ENCODE measurements at places on chromosomes 7 and 10.

- no peak for DNase-seq
Measured at GRCh38 chr10:30493609-30494530, 59.9 kb downstream of the MAP3K8 start.

- DNase-seq = no peak
Measured at GRCh38 chr7:1488016-1488415, 16.2 kb downstream of the INTS1 start.

DNA sequence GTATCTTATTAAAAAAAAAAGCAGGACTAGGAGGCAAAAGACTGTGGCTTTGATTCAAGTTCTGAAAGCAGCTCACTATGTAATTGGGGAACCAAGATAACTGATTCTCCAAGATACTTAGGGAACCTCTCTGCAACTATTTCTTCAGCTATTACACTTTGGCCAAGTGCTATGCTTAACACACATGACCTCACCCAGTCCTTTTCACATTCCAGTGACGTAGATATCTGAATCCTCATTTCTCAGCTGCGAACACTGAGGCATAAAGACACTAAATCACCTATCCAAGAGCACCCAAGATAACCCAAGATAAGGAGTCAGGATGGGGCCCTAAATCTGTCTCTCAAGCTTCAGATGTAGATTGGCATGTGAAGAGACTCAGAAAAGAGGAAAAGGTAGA is 133.6 kb downstream of the GLI3 start:
- no peak for DNase-seq

DNA sequence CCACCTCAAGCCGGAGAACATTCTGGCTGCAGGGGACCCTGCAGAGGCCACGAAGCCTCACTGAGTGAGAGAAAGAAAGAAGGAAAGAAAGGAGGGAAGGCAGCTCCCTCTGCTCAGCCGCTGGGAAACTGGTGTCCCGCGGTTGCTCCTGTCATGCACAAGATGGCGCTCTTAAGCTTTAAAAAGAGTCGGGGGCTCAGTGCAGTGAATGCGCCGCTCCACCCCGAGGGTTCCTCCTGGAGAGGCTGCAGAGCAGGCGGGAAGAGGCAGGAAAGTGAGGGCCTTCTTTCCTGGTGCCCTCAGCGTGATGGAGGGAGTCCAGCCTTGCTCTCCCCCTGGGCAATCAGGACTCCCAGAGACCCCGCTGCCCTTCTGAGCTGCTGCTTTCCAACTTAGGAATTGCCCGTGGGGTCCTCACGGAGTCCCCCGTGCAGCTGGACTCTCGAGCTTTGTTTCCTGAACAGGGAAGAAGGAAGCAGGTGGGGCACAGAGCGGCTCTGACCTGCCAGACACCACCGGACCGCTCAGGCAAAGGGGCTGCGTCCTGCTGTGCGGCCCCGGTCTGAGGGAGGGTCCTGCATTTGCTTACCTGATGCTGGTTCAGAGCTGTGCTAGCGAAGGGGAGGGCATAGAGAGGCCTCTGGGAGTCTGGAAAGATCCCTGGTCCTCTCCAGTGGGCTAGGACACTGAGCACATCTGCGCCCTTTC is 141.9 kb upstream of the MKI67 start:
- no peak for DNase-seq

GRCh38 chr7:85510287-85510686 is 323.4 kb upstream of the SEMA3D start:
- no peak for DNase-seq

GRCh38 chr7:157893535-157894044 is 556.8 kb downstream of the DNAJB6 start:
- no peak for DNase-seq

GRCh38 chr7:3673524-3673923 is 372.5 kb downstream of the SDK1 start:
- peak; percentile 11 for DNase-seq

GRCh38 chr7:143120691-143121405 is 11.0 kb upstream of the PIP start:
- no peak for DNase-seq

- no peak for DNase-seq
Measured at GRCh38 chr7:92053312-92053711, 81.0 kb downstream of the CYP51A1 start.

DNA sequence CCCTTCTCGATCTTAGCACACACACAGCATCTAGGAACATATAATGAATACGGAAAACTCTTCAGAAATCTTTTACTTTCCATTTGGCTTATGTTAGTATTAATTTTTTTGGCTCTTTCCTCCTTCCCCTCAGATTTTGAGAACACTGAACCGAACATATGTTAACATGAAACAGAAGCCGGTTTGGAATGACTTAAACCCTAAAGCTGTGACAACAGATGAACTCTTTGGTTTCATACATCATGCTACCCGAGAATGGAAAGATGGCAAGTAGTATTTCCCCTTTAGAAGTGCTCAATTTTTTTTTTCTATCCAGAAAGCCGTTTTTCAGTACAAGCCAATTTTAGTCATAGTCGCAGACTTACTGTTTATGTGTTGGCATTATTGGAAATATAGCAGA is 164.7 kb downstream of the DNAH11 start:
- DNase-seq = no peak

DNA sequence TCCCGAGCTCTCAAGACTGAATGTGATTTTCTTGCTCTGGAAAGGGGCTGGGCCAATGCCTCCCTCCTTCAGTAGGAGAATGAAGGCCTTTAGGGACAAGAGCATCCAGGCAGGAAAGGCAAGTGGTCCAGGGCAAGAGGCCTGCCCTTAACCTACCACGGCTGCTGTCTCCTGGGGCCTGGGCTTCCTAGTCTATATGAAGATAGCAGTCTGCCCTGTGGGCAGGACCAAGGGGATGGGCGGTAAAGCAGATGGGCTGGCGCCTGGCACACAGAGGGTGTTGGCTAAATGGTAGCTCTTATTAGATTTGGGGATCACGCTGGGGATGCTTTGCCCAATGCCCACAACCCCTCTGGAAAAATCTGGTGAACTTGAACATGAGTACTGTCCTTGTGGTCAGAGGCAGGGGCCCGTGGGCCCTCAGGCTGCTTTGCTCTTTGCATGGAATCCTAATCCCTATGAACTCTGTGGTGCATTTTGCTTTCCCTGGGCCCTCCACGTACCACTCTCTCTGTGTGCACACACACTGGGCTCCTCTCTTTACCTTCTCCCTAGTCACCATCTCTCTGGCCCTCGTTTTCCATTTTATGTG is 20.3 kb downstream of the CHAT start:
- DNase-seq = no peak

DNA sequence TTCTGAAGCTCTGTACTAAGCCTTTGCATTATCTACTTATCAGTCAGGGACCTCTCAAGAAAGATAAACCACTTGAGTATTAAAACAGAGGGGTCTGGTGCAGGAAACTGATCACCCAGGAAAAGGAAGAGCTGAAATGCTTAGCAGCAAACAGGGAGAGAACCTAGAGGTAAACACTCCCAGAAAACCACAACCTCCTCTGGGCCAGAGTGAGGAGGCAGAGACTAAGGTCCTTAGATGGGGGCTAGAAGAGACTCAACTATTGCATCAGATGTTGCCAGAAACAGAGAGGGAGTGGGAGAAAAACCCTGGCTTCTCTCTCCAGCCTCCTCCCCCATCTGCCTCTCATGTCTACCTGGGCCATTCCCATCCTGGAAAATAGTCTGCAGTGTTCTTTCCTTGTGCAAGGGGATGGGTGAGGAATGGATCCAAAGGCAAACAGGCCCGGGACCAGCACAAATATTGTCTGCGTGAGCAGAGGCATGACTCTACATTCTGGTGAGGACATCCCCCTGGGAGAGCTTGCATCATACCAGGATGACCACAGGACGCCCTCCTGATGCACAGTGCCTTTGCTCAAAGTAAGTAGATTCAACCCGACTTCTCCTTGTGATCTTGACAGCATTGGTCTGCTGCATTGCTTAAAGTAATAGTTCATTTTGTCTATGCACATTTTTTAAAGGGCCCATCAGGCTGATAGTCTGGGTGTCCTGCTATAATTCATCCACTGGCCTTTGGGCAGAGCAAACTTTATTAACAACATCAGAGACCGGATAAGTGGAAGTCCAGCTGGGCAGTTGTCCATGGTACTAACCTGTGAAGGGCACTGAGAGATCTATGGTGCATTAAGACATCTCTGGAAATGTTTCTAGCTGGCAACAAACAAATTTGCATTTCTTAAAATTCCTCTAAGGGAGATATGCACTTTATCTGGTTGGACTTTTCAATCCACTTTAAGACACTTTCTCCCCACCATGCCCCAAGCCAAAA is 22.4 kb upstream of the ODAD2 start:
- no peak for DNase-seq

GRCh38 chr7:74572301-74572979 is 85.1 kb upstream of the GTF2I start:
- DNase-seq = no peak

DNA sequence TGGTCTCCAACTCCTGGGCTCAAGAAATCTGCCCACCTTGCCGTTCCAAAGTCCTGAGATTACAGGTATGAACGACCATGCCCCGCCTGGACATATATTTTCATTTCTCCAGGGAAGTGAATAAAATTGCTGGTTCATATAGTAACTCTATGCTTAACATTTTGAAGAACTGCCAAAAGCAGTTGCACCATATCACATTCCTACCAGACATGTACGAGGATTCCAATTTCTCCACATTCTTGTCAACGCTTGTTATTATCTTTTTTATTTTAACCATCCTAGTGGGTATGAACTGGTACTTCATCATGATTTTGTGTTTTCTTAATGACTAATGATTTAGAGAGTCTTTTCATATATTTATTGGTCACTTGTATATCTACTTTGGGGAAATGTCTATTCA is 21.9 kb upstream of the CPN1 start:
- DNase-seq = no peak

DNA sequence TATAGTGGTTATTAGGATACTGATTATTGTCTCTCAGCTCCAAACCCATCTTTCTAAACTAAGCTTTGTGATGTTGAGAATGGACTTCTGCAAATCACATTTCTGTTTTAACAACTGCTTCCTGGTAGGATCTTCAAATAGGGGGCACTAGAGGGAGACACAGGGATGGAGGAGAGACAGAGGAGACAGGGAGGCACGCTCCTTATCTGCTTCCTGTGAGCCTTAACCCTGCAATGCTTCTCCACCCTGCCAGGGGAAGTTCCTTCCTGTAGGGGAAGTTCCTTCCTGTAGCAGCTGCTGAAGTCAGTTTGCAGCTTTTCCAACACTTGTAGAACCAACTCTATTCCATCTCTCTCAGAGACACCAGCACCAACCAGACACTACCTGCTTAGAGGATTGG is 847.2 kb downstream of the CCSER2 start:
- no peak for DNase-seq

DNA sequence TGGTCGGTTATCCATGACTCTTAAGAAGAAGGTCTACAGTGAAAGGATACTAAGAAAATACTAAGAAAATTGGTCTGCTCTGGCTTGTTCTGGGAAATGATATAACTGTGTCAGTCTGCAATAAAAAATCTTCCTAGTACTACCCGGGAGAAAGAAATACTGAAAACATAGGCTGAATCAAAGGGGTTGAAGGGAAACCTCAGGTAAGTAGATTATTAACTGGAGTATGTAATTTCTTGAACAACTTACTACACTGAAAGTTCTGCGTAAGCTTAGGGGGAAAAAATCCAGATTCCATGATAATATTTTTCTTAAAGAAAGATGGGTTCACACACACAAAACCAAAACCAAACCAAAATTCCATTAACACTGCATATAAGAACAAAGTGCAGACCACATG is 143.3 kb downstream of the KMT2E start:
- DNase-seq = no peak

DNA sequence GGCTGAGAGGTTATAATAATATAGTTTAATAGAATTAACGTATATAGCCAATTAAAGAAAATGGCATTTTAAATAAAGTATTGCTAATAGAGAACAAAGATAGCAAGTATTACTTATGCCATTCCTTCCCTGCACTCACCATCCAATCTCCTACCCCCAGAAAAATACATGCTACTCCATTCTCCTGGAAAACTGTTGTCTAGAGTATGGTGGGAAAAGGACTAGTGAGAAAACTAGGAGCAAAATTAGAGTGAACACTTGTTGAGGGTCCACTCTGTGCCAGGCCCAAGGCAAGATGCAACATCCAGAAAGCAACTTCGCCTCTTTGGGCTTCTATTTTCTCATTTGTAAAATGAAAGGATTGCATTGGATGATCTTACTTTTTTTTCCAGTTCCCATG is 149.1 kb downstream of the CPED1 start:
- no peak for DNase-seq

DNA sequence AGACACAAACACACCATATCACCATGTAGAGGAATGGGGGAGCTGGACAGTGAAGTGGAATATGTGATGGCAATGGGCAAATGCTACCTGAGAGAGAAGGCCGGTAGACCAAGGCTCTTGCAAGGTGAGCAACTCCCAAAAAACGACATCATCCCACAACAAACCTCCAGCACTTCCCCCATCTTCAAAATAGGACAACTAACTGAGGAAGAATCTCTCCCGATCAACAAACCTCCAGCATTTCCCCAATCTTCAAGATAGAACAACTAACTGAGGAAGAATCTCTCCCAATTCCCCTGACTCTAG is 387.2 kb downstream of the PARD3 start:
- no peak for DNase-seq

DNA sequence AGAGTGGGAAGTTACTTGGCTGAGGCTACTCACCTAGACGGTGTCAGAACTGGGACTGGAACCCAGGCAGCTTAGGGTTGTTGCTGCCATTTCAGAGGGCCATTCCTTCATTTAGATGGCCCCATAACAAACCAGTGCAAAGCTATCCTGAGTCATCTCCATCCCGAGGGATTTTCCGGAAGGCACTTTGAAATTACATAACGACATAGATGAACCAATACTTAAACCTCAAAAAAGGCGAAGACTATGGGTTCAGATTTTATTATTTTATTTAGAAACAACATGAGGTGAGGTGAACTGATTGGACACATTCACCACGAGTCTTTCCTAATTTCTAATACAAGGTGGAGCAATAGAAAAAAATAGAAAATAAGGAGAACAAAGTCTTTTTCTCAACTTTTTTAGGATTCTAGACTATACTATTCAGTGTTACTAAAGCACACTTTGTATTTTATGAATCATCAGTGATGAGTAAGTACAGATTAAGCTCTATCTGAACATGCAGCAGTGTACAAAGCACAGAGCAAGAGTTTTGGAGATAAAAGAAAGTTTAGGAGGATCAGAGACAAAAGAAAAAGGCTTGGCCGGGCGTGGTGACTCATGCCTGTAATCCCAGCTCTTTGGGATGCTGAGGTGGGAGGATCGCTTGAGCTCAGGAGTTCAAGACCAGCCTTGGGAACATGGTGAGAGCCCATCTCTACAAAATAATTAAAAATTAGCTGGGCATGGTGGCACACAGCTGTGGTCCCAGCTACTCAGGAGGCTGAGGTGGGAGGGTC is 79.5 kb upstream of the SVIL start:
- DNase-seq = no peak

DNA sequence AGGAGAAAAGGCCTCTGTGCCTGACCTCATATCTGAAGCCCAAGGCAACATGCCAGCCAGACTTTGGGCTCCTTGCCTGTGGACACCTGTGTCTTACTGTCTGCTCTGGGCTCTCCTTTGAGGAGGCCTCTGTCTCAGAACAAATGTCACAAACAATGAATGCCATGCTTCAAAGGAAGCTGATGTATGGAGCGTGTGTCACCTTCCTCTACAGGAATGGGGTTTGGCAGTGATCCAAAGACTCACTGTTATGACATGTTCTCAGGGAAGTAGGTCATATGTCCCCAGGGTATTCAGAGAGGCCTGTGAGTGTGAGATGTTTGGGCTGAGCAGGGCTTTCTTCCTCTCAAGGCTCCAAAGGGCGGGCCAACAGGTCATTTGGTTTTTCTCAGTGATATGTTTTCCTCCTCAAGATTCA is 38.4 kb downstream of the PTPRE start:
- peak; percentile 20 for DNase-seq

- DNase-seq = no peak
Measured at GRCh38 chr10:10520491-10521385, 496.9 kb upstream of the CELF2 start.

All from stimulated activated CD4-positive, alpha-beta T cell treated with anti-CD3 and anti-CD28 coated beads, Interleukin-12 subunit alpha, Interleukin-12 subunit beta, amount 100 ng/mL, for 48 hours (primary cell).